ENCODE measurements at places on chromosomes 4 and X.

DNA sequence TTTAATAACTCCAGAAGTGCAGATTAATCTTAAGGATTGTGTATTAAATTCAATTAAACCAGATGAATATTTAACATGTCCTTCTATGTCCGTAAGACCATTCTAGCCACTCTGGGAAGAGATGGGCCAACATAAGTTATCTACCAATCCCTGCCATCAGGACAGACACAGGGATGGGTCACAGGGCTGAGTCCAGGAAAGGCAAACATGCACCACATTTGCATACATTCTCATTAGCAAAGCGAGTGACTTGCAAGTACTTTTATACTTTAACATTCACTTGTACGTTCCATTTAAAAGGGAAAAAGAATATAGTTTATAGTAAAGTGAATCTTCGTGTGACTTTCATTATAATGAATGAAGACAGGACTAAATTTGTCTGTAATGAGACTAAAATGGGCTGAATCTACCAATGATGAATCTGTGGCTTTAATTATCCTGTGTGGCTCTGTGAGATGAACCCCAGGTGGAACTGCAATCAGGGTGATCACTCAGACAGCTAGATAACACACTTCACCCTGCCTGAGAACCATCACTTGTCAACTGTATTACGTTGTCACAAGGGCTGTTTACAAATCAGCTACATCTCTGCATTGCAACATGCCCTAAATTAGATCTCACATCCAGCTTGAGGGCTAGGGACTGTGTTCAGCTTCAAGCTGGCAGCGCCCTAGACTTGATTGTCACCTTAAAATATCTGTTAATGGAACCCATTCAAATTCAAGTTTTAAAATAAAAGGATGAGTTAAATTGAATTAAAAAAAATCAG is 77.2 kb downstream of the SH3KBP1 start:
- DNase-seq: no peak

- DNase-seq: no peak
Measured at GRCh38 chrX:31036895-31037294, 34.9 kb downstream of the FTHL17 start.

DNA sequence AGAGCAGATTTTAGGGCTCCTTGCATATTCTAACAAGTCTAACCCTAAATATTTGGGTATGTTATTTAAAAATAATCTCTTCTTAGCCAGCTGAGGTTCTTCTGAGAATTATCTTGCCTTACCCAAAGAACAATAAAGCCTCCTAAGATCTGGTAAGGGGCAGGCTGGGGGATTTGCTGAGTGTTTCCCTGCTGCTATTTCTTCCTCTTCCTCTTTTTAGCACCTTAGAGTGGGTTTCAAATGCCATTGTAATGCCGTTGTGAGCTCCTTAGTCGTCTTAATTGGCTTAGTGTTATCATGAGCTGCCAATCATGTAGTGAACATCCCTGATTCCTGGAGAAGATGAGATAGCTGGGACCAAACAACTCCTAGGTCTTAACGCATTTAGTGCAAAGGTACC is 15.4 kb downstream of the STOX2 start:
- no peak for DNase-seq

- DNase-seq: no peak
Measured at GRCh38 chr4:133151341-133151690, 2.2 kb downstream of the PCDH10 start.

- DNase-seq: no peak
Measured at GRCh38 chrX:38811515-38812243, 10.4 kb downstream of the MID1IP1 start.

- DNase-seq: peak; percentile 54
Measured at GRCh38 chr4:153152501-153153338, 51.5 kb upstream of the TRIM2 start.

DNA sequence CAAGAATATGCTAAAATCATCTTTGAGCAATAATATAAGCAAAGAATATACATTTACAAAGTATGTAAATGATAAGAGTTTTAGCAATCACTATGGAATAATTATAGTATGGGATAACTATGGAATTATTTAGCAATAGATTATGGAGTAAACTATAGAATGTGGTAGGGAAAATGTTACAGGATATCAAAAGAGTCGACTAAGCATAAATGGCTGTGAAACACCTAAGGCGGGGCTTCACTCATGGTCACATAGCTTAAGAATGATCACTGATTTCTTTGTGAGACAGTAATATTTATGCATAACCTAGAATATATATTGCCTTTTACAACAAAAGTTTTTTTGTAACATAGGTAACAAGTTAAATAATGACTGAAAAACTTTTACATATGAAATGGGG is 2049.7 kb downstream of the ARAP2 start:
- DNase-seq: no peak

DNA sequence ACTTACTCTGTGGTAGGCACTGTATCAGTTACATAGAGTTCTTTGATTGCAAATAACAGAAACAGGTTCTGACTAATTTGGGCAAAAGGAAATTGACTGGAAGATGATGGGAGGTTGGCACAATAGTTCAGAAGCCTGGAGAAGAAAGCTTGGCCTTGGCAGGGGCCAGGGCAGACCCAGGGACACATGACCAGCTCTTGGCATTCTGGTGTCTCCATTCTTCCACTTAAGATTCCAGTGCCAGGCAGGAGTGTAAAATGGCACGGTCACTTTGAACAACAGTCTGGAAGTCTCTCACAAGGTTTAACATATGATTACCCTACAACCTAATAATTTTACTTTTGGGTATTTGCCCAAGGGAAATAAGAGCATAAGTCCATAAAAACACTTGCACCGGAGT is 175.9 kb downstream of the BCOR start:
- no peak for DNase-seq

DNA sequence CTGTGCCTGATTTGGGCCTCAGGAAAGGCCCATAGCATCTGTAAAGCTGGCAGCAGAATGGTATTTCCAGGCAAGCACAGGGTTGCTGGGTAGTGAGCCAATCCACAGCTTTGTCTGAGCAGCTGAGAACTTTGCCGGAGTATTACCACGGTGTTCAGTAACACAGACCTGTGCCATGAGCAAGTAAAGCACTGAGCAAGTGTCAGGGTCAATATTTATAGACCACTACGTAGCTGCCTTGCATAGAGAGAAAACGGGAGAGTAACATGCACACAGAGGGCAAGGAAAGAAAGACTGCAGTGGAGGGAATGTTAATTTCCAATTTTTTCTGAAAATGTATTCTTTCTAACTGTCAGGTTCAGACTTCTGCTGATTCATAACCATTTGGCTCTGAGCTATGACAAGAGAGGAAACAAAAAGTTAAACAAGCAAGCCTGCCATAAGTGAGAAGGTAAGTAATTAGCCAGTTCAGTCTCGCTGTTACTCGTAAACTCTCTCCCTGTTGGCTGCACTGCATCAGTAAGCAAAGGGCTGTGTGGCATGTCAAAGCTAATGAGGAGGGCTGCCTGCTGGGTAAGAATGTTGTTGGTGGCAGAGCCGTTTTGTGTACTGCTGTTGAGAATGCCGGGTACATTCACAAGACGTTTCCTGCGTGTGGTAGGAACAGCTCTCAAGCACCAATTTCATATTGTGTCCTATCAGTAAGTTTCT is 238.1 kb downstream of the BMPR1B start:
- DNase-seq: no peak

DNA sequence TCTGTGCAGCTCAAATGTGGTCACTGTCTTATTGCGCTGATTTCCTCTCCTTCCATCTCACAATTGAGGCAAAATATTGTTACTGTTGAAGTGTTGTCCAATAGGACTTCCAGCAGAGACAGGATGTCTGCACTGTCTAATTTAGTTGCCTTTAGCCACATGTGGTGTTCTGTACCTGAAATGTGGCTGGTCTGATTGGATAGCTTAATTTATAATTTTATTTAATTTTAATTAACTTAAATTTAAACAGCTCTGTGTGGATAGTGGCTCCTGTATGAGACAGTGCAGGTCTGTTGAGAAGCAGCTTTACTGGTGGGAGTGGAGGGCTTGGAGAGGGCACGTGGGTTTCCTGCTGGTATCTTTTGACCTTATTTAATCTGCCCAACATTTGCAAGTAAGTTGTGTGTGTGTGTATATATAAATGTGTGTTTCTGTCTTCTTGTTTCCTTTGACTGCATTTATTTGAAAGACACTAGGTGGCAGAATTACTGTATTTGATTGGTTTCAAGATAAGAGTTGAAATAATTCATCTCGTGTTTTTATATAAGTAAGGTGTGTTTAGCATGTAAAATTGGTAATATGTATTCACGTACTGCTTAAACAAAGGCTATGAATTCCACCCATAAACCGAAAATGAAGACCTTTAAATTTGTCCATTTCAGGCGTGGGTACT is 55.3 kb upstream of the MSANTD1 start:
- DNase-seq: no peak

DNA sequence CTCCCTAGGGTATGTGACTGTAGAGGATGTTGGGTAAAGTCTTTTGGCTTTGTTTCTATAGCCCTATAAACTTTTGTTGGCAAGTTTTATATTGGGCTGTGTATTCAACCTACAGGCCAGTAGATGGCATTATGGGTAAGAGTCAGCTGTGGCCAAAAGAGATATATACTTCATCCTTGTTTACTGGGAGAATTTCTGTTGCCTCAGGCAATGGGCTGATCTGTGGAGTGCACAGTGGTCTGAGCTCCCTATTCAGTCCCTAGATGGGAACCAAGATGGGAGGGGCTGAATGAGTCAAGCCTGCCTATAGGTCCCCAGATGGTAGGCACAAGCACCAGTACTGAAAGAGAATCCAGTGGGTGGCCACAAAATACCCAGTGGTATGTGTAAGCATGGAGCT is 580.6 kb downstream of the EPHA5 start:
- no peak for DNase-seq

GRCh38 chr4:34417160-34417559 is 1827.2 kb downstream of the ARAP2 start:
- DNase-seq: no peak

DNA sequence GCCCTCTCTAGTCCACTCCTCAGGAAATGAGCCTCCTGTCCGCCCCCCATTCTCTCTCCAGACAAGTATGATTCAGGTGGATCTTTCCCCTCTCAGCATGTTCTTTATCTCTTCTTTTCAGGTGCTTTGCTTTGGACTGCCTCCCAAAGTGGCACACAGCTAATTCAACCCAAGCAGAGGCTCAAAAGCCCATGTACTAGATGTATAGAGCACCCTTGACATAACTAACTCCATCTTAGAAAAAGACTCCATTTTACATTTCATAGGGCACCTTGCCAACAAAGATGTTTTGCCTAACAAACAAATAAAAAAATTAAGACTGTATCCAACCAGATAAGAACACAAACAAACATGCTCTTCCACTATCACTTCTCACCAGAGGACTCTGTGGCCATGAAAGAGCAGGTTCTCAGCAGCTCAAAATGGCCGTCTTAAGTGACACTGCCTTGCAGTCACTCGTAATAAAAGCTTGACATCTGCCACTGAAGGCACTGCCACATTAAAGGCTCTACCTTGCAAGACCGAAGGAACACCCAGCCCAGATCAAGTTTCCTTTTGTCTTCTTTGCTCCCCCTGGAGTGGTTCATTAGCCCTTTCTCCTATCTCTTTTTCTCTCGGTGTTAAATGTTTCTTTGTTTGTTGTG is 84.9 kb upstream of the TAB3 start:
- no peak for DNase-seq

GRCh38 chrX:821327-822107 is 190.9 kb downstream of the SHOX start:
- no peak for DNase-seq

DNA sequence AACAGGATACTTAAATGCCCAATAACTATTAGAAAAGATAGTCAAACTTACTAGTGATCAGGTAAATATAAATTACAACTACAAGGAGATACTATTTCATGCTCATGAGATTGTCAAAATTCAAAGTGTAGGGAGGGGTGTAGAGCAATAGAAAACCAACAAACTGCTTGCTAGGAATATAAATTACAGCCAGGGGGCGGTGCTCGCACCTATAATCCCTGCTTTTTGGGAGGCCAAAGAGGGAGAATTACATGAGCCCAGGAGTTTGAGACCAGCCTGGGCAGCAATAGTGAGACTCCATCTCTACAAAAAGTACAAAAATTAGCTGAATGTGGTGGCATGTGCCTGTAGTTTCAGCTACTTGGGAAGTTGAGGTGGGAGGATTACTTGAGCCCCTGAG is 556.5 kb upstream of the NR3C2 start:
- no peak for DNase-seq

- peak; percentile 13 for DNase-seq
Measured at GRCh38 chr4:109729117-109729717, 653 bp downstream of the PLA2G12A start.

- DNase-seq: no peak
Measured at GRCh38 chr4:94728056-94728766, 29.5 kb upstream of the BMPR1B start.

DNA sequence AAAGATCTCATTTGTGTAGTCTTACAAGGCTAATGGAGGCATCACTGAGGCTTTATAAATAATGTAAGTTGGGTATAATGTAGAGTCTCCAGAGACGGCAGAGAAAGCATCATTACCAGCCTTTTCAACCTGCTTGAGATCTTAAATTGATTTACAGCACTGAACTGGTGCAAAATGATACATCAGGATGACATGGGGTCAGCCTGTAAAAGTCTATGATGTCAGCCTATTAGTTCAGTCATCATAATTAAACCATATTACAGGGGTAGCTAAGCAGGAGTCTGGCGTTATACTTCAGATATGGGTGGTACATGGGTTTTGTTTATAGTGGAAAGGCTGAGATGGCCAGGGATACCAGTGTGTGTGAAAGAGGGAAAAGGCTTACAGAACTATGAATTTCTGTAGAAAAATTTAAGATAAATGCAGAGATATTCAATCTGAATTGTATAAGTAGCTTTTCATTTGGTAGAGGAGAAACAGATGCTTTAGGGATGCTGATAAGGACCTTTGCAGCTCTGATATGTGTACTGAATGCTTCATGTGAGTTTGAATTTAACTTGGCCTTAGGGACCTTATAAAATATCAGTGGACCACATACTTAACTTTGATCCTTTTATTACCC is 2.7 kb downstream of the SMAD1 start:
- no peak for DNase-seq

Data from stimulated activated CD8-positive, alpha-beta memory T cell treated with anti-CD3 and anti-CD28 coated beads, Interleukin-7, amount 100 ng/mL, for 48 hours (primary cell).